ENCODE measurements at places on chromosomes 11 and 22.

DNA sequence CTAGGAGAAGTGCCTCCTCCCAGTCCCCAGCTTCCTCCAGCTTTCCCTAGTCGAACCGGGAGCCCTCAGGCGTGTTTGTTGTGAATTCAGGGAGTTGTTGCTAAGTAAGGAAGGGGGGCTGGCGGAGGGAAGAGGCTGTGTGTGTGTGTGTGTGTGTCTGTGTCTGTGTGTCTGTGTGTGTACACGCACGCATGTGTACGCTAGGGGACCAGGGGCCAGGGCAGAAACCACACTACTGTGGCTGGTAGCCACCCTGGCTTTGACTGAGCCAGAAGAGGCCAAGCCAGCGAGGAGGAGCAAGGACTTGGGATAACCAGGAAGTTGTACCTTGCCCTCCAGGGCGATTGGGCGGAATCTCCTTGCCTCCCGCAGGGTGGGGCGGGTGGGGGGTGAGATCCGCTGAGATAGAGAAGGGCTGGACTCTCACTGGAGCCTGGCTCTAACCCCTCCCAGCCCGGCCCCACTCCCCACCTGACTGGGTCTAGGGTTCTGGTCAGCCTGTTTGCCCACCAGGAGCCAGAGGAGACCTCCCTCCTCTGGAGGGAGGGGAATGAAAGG lies 7.5 kb downstream of the BCL9L start:
- no peak for DNase-seq

DNA sequence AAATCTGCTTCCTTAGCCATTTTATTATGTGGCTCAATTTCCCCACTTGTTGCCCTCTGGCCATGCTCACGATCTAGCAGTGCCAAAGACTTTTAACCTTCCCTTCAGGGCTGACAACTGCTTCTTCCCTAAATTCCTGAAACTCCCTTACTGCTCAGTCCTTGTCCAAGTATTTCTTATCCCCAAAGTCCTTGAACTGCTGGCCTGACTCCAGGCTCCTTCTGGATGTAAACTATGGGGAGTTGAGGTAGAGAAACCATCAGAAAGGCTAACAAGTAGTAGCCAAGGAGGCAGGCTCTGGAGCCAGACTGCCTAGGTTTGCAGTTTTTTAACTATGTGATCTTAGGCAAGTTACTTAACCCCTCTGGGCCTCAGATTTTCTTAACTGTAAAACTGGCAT lies 258.7 kb upstream of the CCDC90B start:
- no peak for DNase-seq

DNA sequence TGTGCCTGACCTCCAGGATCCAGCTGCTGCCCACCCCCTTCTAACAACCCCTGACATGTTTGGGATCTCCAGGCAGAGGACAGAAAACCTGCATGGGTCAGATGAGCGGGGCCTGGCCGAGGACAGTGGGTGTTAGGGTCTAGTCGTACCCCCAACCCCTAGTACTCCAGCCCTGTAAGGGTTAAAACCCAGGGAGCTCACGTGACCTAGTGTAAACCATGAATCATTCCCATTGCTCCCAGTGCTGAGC lies 89.1 kb upstream of the CRYBB3 start:
- DNase-seq, result no peak

DNA sequence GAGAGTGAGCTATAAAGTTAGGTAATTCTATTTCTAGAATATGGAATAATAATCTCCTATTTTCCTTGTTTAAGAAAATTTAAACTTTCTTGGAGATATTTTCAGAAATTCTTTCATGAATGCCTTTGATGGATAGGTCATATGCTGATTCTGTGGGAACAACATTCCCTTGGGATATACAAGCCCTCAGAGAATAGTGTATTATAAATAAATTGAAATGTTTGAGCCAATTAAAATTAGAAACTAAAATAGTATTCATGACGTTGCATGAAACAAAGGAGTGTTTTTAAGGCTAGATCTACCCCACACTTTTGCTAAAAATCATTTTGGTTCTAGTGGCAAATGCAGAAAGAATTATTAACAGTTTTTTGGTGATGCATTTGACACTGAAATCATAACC lies 269.3 kb upstream of the ANO3 start:
- no peak for DNase-seq

DNA sequence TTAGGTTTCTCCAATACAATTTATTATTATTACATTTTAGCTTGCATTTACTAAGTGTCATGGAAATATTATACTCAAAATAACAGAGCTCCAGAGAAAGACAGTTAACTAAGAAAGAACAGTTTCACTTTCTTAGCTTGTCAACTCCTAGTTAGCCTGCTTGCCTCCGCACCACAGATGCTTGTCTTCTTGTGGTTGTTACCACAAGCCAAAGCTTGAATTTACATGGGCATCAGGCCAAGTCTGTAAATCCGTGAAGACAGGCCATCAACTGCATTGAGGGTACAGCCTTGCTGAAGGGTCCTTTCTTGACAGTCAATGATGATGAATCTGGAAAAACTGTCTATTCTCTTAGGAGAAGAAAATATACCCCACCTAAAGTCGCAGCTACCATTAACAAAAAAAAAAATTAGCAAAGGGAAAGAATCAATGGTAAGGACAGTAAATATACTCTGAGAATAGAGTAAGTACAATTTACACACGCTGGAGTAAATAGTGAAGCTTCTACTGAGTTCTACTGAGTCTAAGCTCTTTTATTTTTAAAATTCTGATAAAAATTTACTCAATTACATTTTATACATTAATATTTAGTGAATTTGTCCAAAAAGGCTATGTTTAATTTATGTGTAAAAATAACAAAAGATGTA lies 15.6 kb upstream of the DENND5A start:
- DNase-seq, result peak; percentile 62

- no peak for DNase-seq
Observed at GRCh38 chr11:28713850-28714249, 605.7 kb downstream of the METTL15 start.

DNA sequence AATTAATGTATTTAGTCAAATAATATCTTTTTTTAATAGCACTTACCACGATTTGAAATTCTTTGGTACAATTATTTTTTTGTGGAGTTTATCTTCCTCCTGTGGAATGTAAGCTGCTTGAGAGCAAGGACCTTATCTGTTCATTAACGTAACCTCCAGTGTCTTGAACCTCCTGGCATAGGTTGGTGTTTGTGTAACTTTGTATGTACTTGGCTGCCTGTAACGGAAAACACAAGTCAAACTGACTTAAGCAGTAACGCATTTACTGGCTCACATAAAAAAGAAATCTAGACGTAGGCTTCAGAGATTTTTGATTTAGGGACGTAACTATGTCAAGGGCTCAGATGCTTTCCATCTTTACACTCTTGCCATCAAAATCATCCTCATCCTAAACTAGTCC lies 56.1 kb downstream of the ARHGEF12 start:
- no peak for DNase-seq

DNA sequence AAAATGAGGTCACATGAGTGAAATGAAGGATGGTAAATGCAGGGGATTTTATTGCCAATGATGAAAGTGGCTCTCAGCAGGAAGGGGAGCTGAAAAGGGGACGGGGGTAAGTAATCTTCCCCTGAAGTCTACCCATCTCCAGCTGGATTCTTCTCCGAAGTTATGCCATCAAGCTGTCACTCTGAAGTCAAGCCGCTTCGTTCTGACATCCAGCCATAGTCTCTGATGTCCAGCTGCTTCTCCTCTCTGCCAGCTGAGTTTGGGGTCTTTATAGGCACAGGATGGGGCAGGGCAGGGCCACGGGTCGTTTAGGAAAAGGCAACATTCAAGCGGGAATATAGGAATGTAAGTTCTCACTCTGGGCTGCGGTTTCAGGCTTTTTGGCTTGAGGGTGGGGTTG lies 181.9 kb upstream of the ANO3 start:
- DNase-seq, result no peak

DNA sequence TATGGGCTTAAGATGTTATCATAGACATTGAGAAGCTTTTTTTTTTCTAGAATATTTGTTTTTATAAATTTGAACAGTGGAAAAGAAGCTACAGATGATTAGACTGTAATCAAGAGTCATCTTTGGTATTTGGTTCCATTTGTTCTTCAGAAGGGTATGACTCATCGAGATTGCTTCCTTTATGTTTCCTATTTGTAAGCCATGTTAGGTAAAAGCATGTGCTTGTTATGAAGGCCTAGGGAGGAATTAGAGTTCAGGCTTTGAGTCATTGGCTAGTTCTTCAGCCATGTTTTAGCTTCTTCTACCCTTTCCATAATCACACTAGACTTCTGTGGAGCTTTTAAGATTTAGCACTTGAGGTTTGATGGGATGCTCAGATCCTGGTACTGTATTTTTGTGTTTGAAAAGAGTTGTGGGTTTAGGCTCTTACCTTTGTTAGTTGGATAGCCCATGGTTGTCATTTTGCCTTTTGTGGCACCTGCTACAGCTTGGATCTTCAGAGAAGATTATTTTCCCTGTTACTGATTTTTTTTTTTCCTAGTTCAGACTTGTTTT lies 44.3 kb downstream of the POLD3 start:
- DNase-seq, result no peak

GRCh38 chr11:95152876-95153856 lies 63.5 kb downstream of the ENDOD1 start:
- DNase-seq, result peak; percentile 64

DNA sequence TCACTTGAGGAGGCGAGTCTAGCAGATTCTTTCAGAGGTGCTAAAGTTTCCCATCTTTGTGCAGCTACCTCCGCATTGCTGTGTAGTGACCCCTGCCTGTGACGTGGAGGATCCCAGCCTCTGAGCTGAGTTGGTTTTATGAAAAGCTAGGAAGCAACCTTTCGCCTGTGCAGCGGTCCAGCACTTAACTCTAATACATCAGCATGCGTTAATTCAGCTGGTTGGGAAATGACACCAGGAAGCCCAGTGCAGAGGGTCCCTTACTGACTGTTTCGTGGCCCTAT lies 8.9 kb upstream of the SAMM50 start:
- DNase-seq, result no peak

- DNase-seq, result no peak
Observed at GRCh38 chr11:81080476-81080875, 1639.6 kb upstream of the TENM4 start.

- DNase-seq, result no peak
Observed at GRCh38 chr11:46296528-46297448, 19.3 kb downstream of the CREB3L1 start.

DNA sequence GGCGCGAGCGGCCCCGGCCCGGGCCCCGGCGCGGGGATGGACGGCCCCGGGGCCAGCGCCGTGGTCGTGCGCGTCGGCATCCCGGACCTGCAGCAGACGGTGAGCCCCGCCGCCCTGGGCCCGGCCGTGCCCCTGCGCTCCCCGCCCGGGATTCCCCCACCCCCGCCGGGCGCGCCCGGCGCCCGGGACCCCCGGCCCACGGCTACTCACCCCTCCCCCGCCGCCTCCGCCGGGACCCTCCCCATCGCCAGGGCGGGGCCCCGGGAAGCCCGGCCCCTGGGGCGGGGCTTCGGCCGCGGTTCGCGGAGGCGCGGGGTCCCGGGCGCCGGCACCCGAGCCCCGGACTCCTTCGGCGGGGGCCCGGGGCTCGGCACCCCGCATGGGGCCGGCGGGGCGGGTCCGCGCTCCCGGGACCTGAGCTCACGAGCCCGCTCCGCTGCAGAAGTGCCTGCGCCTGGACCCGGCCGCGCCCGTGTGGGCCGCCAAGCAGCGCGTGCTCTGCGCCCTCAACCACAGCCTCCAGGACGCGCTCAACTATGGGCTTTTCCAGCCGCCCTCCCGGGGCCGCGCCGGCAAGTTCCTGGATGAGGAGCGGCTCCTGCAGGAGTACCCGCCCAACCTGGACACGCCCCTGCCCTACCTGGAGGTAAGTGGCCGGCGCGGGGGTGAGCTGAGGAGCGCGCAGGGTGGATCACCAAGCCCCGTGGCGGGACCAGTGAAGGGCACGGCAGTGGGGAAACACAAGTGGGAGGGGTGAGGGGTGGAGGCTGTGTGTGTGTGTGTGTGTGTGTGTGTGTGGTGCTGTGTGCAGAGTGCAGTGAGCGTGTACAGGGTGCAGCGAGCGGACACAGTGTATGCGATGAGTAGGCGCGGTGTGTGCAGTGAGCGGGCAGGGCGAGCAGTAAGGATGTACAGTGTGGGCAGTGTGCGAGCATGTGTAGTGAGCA lies 2.3 kb downstream of the SHANK3 start:
- DNase-seq, result peak; percentile 39

DNA sequence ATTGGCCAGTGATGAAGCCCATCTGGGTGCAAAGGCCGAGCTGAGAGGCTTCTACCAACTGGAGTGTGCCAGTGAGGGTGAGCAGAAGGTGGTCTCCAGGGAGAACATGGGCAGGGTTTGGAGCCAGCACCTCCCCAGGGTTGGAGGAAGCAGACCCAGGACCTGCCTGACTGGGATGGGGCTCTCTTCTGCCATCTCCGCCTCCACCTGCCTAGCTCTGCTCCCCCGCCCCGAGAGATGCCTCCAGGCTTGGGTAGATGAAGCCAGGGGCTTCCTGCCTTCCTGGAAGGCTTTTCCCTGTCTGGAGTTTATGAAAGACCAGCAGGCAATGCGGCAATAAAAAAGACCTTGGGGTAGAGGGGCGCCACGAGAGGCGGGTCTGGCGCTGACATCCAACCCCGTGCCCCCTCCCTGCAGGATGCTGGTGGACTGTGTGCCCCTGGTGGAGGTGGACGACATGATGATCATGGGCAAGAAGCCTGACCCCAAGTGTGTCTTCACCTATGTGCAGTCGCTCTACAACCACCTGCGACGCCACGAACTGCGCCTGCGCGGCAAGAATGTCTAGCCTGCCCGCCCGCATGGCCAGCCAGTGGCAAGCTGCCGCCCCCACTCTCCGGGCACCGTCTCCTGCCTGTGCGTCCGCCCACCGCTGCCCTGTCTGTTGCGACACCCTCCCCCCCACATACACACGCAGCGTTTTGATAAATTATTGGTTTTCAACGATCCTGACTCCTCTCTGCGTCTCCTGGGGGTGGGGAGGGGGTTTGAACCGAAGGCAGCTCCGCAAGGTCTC lies 3.3 kb downstream of the SELENOM start:
- no peak for DNase-seq

GRCh38 chr22:29258407-29259252 lies 9.2 kb downstream of the RHBDD3 start:
- DNase-seq, result no peak

Data from B cell (primary cell).